Left colon (tissue), 2 donors: ENCODE measurements at places on chromosomes 4 and X. TPM values are rescaled to one million over a fixed set of nuclear protein-coding genes. Genes with fewer than 3 reads are reported as not detected.

- no peak for DNase-seq
These were observed 33.1 kb upstream of the ANXA10 start for GRCh38 chr4:168059251-168059650.

- DNase-seq, result no peak
These were observed 1.4 kb downstream of the INTU start for GRCh38 chr4:127634181-127634580.

GRCh38 chrX:110671068-110671803 is 124.4 kb downstream of the CHRDL1 start:
- DNase-seq, result no peak

PDGFC gene
- total RNA-seq, result 14.3 TPM

DNA sequence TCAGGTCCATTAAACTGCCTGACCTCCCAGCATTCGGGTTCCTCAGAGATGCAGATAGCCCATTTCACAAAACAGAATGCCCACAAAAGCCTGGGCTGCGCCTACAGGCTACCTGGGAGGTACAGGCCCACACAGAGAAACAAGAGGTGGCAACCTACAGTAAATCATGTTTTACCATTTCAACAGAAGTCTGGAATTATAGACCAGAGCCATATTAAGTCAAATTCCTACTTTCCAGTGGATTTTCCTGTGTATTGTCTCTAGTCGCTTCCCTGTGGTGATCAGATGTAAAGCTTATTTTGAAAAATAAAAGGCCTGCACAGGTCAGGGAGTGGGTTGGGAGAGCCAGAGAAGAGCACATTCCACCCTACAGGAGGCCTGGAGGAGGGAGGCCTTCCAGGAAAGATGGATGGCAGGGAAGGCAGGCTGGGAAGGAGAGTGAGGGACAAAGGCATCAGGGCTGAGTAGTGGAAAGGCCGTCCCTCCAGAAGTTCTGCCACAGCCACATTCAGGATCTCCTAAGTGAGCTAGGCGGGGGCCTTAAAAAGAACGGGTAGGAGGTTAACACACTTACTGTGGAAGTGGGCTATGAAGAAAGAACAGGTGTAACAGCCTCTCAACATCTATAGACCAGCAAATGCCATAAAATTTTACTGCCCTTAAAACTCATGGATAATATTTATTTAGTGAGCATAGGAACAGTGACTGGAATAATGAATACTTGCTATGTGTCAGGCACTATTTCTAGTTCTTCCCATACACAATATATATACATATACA is 19.0 kb upstream of the USO1 start:
- DNase-seq, result no peak

DNA sequence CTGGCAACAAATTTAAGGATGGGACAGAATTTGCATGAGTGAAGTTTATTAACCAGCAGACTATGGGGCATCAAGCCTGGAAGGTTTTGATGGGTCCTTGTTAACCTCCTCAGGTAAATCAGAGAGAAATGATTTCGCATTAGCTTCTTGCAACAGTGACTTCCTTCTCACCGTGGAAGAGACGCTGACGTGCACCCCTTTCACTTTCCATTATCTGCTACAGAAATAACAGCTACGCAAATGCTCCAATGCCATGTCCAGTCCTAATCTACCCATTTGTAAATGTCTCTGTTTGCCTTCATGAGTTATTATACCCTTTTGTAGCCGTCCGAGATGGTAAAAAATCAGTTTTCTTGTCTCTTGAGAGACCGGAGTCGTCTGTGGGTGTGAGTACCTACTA is 100.3 kb downstream of the SLC34A2 start:
- DNase-seq, result no peak

SYTL5 gene
- 10.0 TPM for total RNA-seq

DNA sequence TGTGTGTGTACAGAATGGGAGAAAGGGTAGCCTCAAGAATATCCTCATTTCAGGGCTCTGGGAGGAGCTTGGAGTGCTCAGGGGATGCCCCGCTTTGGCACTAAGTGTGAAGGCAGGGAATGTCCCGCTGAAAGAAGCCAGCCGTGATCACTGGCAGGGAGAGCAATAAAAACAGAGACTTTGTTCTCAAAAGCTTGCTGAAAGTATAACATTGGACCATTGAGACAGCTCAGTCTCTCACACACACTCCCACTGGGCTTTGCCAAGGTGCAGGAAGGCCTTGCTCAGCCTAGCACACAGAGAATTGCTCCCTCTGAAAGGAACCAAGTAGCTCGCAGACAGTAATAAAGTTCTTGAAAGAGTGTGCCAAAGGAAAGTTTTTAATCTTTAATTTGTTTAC is 143.8 kb upstream of the SLITRK2 start:
- no peak for DNase-seq

KCNIP4 gene
- 3.4 TPM for total RNA-seq

ARAP2 gene
- 19.5 TPM for total RNA-seq

DNA sequence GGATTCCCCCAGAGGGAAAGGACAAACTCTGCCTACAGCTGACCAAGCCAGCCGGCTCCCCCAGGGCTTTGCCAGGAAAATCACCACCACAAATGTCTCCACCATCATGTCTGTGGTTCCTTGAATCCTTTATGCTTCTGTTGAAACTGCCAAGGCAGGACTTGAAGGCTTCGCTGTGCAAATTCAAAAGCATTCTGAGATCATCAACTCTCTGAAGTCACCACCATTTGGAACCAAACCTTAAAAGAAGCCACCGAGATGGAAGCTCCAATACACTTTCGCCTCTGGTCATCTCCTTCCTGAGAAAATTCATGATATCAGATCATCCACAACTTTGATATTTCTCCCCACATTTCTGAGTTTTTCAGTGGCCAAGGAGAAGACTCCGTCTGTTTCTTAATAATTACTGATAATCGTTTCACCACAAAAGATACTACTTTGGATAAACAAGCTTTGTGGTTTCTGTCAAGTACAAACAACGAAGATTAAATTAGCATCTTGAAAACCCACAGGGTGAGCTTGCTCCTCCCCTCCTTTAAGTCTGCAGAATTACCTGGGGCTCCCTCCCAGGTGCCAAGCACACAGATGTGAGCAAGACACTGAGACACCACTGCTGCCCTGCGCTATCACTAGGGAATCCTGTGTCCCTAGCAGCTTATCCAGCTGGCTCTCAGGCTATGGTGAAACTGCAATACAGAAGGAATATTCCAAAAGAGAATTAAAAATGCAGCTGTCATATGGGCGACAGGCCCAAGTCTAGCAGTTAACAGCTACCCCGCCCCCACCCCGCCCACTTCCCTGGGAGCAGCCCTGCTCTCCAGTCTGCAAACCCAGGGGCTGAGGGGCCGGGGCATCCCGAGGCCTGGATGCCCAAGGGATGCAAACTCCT is 125.0 kb upstream of the TBL1X start:
- DNase-seq, result no peak

DCHS2 gene
- 0.43 TPM for total RNA-seq

TREX2 gene
- total RNA-seq, result 0.73 TPM

DRD5 gene
- not detected for total RNA-seq

DNA sequence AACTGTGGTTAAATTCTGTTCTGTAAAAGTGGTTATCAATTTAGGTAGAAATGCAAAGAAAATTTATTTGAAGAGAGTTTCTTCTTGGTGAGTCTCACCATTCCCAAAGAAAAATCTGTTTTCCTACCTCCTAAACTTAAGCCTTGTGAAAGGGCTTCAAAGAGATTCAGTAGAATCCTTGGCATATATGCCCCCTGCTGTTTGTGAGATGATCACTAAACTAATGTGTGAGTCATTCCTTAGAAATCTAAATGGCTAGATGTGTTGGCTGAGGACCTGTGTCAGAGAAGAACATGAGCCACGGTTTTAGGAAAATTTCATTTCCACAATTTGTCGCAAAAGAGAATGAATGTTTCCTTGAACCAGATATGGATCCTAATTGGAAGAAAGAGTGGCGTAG is 260.9 kb downstream of the SLC7A11 start:
- DNase-seq, result no peak

ZNF157 gene
- not detected for total RNA-seq

- DNase-seq, result no peak
These were observed 27.4 kb downstream of the HOPX start for GRCh38 chr4:56653461-56654237.

DNA sequence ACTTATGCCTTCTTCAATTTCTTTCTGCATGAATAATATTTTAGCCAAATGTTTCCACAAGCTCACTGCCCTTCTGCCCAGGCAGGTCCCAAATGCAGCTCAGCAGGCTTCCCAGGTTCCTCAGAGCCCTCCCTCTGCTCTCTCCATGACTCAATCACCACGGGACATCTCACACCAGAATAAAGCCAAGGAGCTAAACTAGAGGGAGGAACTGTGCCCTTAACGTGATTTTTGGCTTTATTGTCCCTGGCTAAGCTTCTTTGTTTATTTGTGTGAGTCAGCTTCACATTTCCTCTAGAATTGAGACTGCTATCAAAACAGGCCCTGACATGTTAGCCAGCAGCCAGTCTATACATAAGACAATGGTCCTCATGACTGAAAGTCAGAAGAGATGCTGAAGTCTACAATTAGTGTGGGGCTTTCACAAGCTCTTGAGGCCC is 186.4 kb upstream of the GALNT7 start:
- DNase-seq, result no peak

CXorf49 gene
- total RNA-seq, result not detected

TRAM1L1 gene
- total RNA-seq, result 0.21 TPM

TRPC5OS gene
- total RNA-seq, result not detected

DNA sequence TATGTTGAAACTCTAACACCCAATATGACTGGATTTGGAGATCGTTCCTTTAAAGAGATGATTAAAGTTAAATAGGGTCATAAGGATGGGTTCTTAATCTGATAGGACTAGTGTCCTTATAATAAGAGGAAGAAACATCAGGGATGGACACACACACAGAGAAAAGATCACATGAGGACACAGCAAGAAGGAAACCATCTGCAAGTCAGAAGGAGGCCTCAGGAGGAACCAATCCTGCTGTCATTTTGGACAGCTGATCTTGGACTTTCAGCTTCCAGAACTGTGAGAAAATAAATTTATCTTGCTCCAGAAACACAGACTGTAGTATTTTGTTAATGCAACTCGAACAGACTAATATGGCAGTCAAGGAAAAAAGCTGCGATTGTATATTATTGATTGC is 631.5 kb downstream of the PCDH7 start:
- DNase-seq, result no peak

DNA sequence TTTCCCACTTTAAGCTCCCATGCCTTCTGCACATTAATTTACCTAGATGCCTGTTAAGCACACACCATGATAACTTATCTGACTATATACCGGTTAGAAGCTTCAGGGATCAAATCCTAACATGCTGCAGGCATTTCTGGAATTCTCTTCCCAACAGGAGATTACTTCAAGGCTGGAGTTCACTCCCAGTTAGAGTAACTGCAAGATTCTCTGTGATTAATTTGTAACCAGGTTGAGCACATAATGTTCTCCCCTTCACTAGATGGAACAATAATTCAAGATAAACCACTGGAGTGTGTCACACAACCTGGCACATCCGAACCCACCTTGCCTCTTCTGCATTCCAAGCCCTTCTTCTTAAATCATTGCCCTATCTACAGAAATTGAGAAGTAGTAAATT is 11.8 kb upstream of the UGT2A3 start:
- no peak for DNase-seq

DNA sequence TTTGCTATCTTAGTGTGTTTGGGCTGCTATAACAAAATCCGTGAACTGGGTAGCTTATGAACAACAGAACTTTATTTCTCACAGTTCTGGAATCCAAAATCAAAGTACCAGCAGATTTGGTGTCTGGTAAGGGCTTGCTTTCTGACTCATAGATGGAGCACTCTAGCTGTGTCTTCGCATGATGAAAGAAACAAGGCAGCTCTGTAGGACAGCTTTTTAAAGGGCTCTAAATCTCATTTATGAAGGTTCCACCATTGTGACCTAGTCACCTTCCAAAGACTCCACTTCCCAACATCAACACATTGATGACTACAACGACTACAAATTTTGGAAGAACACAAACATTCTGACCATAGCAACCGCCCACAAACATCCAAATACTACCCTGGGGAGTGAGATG is 158.6 kb upstream of the LCORL start:
- no peak for DNase-seq

- peak; percentile 57 for DNase-seq
These were observed 1.2 kb downstream of the PROM1 start for GRCh38 chr4:16082426-16083240.

DNA sequence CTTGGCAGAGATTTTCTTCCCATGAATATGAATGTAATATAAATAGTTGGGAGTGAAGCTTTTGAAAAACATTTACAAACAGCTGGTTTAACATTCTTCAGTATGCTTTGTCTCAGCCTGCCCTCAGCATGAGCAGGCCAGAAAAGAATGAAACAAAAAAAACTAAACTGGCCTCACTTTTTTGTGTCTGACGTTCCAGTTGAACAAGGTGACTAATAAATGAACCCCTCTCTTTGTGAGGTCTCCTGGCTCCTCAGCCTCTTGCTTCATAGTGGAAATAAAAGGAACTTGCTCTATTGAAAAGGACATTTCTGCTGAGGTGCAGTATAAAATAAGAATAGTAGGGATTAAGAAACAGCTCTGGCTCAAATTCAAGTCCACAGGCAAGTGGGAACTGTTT is 9.4 kb downstream of the CHST7 start:
- no peak for DNase-seq

DNA sequence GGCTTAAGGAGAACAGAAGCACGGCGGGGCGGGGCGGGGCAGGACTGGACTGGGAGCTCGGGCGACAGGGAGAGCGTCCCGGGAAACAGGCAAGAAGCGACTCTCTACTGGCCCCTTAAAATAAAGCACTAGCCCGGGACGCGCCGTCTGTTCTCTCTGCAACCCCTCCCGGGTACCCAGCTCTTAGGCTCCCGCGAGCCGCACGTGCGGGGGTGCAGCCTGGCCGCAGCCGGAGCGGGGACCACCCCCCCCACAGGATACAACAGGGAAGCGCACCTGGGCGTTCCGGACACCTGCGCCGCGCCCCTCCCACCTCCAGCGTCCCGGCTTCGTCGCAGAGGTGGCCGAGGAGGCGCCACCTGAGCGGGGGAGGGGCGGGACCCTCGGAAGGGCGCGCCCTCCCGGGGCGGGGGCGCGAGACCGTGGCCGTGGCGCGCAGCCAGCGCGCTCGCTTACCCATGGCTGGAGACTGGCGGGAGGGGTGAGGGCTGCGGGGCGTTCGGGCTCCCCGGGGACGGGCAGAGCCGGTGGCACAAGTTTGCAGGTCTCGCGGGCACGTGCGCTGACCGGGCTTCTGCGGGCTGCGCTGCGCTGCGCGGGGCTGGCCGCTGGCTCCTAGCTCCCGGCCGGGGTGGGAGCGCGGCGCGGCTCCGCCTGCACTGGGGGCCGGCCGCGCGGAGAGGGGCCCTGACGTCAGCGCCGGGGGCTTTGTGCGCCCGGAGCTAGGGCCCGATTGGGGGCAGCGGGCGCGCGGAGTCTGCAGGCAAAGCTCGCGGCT is 91.5 kb downstream of the GEMIN8 start:
- peak; percentile 26 for DNase-seq

- DNase-seq, result no peak
These were observed 194.2 kb upstream of the SLITRK2 start for GRCh38 chrX:145623453-145623852.

- no peak for DNase-seq
These were observed 143.7 kb downstream of the AFAP1 start for GRCh38 chr4:7795983-7796382.

DNA sequence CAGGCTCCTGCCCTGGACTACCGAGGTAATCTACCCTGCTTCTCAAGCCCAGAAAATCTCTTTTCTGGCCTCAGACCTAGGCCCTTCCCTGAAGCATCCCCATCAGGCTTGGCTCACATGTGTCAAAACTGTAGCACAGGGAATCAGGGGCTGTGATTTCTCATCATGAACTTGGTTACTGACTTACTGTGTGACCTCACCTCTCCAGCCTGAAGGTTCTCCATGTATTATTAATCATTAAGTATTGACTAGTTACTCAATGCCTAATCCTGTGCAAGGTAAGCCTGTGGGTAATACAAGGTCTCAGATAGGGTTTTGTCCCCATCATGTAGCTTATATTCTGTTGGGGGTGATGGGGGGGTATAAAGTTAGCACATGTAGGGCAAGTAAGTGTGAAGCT is 6.8 kb downstream of the SRPX2 start:
- DNase-seq, result no peak

ZBED1 gene
- total RNA-seq, result 41.5 TPM
